ENCODE measurements at places on chromosomes 12 and 14.

DNA sequence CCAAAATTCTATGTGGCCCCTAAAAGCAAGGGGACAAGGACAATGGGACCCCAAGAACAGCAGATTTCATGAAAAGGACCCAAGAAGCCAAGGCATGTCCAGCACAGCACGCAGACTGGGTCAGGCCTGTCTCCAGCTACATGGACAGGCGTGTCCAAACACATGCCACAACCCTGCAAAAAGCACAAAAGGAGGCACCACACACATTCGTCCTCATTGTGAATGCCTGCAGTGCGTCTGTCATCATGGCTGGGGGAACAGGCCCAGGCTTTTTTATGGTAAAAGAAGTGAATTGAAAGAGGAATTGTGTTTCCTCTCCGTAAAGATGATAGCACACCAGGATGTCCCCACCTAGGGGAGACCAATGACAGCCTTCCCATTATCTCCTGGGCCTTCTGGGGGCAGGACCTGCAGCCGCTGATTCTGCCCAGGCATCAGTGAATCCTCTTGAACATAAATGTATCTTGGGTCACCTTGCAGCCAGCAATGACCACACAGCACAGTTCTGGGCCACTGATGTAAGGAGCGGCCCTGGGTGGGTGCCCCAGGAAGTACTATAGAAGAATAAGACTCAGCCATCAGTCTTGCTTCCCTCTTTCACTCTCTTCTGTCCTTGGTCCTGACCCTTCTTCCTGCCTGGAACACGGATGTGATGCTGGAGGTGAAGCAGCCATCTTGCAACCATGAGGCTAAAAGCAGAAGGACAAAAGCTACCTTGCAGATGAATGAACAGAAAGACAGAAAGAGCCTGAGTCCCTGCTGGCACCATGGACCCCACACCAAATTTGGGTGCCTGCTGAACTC, 29.8 kb upstream of the C14orf180 start:
- no peak for DNase-seq

DNA sequence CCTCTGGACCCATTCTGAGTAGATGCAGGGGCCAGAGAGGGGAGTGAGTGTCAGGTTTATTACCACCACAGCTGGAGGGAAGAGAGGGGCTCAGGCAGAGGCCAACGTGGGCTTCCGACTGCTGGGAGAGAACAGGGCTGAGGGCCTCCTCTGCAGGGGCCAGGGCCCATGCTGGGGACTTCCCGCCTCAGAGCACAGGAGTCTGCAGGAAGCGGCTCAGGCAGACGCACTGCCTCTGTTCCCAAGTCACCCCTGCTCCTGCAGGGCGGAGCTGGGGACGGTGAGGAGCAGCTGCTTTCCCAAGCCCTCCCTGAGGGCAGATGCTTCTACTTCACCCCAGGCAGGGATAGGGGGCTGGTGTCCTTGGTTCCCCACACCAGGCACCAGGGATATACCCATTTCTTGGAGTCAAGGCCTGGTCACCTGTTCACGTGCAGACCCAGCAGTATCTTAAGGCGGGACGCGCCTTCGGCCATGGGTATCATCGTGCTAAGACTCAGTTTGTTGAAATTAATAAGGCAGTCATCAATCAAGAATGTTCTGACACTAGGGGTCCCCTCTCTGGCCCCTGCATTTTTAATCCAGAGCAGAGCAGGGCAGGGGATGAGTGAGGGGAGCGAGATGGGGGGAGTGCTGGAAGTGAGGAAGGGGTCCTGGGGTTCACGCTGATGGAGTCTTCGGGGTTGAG, 100.0 kb downstream of the PIWIL1 start:
- DNase-seq: no peak

GRCh38 chr12:50102646-50103309, 1.0 kb upstream of the GPD1 start:
- no peak for DNase-seq

DNA sequence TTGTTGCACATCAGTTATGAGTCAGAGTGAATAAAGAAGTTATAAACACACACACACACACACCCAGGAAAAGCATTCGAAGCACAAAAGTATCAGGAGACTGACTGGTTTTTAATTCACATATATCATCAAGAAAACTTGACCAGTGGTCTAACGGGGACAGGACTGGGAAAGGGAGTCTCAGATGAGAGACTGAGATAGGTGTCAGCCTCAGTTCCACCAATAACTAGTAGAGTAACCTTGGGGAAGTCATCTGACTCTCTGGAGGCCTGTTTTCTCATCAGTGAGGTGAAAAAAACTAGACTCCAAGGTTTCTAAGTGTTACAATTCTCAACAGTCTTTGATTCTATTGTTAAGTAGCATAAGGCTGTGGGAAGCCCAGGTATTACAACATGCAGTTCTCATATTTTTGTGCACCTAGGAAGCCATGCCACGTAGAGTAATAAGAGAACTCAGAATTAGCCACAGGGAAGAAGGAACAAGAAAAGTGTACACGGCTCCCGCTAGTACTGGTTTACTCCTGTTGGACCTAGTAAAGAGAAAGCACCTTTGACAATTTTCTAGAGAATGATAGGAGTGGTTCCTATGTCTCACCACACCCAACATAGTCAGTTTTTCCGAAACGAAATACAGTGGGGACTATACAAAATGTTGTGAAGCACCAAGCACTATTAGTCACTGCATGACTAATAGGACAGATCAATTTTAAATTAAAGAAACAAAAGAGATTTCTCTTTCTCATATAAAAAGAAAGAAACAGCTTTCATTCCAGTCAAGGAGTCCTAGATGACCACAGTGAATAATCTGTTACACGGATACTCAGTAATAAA, 5.0 kb downstream of the PPTC7 start:
- DNase-seq: peak; percentile 67

DNA sequence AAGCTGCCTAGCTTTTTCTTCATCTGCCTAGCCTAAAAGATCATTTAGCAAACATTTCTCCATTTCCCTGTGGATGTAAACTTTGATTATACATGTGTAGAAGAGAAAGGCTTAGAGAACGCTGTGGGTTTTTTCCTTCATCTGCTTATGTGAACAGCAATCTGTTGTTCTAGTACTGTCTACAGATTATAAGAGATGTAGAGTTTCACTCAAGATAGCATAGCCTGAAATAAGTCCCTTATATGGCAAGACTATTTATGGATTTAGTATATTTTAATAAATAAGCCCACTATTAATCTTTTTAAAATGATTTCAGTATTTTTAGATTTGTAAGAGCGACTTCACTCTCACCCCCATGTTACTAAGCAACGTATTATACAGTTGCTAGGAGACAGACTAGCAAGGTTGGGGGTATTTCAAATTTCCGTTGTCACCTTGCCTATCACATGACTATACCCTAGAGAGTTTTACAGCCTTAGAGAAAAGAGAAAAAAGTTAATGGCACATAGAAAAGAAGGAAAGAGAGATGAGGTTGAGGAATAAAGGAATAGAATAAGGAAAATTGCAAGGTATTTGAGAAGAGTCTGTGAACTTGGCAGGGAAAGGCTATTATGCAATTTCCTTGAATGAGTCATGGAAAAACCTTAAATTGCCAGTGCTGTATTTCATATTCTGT, 12.2 kb upstream of the TUBA1A start:
- DNase-seq: peak; percentile 87

GRCh38 chr12:87794854-87795253, 234.3 kb downstream of the C12orf50 start:
- no peak for DNase-seq

- peak; percentile 22 for DNase-seq
These were observed 170.1 kb upstream of the PWP1 start for GRCh38 chr12:107515446-107515958.

DNA sequence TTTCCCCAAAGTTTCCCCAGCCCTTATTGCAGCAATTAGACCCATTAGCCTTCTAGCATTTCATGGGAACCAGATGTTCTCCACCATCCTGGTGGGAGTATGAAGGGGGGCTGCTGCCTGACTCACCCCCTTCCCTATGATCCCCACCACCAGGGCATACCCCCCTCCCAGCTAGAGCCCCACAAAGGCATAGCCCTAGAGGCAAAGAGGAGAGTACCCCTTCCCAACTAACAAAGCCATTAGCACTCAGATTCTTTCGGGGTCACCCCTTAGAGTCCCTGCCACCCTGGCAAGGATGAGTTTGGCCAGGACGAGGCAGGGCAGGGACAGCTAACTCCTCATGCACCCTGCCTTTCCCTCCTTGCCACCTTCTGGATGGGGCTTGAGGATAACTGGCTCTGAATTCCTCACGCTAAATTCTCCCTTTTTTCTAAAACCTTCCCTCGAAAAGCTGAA, 9.2 kb downstream of the RARG start:
- no peak for DNase-seq

DNA sequence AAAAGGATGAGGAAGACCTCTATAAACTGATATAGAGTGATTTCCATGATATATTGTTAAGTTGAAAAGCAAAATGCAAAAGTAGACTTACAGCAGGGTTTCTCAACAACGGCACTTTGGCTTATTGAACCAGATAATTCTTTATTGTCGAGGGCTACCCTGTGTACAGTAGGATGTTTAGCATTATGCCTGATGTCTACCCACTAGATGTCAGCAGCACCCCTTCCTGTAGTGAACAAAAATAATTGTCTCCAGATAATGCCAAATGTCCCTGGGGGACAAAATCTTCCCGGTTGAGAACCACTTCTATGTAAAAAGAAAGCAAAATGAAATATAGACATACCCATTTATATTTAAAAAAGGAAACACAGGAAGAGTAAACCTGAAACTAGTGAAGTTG, 32.4 kb downstream of the ABCD2 start:
- DNase-seq: no peak

GRCh38 chr14:80537626-80538025, 326.3 kb upstream of the DIO2 start:
- DNase-seq: no peak

DNA sequence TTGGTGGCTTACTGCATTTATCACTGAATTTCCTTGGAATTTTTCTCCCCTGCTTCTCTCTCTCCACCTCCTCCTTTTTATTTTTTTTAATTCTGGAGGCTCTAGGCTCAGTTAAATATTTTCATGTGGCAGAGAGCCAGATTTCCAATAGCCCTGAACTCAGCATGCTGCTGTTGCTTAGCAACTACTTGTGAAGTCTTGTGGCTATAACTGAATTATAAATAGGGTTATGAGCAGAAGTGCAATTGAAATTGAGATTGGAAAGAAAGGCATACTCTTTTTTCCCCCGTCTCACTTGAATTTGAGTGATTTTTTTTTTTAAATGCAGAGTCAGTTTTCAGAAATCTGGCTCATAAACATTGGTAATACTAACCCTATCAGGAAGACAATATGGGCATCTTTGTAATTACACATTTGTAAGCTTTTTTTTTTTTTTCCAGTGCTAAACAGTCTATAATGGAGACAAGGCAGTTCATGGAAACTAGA, 38.3 kb downstream of the ATF7IP start:
- peak; percentile 17 for DNase-seq
